ENCODE measurements at places on chromosomes 1 and 21.

- peak; percentile 56 for DNase-seq
Measured at GRCh38 chr1:158117854-158118704, 62.6 kb upstream of the CD1D start.

- DNase-seq = peak; percentile 58
Measured at GRCh38 chr1:161763522-161764098, 2.5 kb upstream of the ATF6 start.

GRCh38 chr1:20962576-20963258 lies 175.6 kb upstream of the HP1BP3 start:
- no peak for DNase-seq

GRCh38 chr1:240701412-240701811 lies 89.5 kb upstream of the GREM2 start:
- DNase-seq = no peak

GRCh38 chr1:29518183-29518835 lies 282.0 kb downstream of the PTPRU start:
- peak; percentile 3 for DNase-seq

DNA sequence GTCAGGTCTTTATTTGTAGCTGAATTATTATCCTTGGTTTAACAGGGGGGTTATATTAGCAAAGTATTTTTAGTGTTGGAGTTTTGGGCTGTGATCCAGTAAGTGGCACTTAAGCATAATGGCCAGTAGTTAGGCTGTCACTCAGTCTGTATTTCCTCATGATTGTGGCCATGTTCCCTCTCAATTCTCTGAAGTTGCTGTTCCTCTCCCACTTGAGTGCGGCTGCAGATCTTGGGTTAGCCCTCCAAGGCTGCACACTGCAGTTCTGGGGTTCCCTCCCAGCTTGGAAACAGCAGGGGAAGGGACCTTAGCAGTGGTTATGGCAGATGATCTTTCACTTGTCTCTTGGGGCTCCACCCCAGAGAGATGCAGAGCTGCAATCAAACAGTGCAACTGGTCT lies 23.2 kb upstream of the DENND1B start:
- DNase-seq = no peak

DNA sequence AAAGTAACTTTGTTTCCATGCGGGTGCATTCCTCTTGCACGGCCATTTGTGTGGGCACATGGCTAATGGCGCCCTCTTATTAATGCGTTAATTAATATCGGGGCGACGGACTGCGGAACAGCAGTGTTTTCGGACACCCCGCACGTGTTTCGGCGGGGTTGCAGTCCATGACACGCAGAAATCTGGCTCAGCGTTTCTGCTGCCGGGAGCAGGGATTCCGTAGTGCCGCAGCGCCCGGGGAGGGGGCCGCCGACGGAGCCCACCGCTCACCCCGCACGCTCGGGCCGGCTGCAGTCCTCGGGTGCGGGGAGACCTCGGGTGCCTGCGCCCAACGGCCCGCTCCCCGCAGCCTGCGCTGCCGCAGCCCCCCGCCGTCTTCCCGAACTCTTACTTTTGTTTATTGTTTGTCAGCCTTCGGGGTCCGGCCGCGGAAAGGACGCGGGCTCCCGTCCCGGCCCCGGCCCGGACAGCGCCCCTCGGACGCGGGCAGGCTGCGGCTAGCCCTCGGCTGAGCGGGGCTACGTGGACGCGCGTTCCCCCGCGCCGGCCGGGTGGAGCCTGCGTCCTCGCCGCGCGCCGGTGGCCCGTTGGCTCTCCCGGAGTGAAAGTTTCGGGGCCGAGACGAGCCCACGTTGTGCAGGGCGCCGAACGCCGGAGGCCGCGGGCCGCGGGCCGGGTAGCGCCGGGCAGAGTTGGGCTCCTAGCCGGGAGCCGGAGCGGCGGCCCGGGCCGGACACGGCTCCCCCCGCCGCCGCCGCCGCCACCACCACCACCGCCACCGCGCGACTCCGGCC lies 849 bp downstream of the NFIA start:
- DNase-seq = peak; percentile 25

DNA sequence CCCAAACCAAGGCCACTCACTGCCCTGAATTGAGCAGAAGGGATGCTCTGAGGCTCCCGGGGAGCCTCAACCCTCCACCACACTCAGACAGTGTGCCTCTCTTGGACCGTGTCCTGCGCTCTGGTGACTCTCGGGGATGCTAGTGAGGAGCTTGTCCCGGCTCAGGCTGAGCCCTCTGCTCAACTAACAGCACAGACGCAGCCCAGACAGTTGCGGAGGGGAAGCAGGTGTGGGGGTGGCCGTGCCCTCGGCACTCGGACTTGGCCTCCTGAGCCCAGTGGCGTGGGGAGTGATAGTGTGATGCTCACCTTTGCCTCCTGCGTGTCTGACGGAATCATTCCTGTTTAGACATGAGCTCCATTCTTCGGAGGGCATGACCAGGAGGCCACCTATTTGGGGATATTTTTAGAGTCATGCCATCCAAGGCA lies 15.4 kb upstream of the SLC19A1 start:
- DNase-seq = no peak

- no peak for DNase-seq
Measured at GRCh38 chr1:33606272-33606671, 133.8 kb downstream of the ZSCAN20 start.

DNA sequence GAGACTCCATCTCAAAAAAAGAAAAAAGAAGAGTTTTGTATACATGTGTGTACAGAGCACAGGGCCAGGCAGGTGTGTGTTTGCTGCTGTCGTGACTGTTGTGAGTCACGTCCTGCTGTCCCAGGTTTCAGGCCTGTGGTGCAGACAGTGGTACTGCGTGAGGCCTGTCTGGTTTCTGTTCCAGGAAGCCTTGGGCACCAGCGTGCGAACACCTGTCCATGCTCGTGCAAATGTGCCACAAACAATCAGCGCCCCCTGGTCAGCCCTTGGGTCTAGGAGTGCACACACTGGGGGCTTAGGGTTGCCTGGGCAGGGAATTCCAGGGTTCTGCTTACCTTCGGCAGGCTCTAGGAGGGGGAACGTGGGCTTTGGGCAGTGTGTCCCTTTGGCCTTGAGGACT lies 16.9 kb downstream of the GPR157 start:
- DNase-seq = peak; percentile 53

DNA sequence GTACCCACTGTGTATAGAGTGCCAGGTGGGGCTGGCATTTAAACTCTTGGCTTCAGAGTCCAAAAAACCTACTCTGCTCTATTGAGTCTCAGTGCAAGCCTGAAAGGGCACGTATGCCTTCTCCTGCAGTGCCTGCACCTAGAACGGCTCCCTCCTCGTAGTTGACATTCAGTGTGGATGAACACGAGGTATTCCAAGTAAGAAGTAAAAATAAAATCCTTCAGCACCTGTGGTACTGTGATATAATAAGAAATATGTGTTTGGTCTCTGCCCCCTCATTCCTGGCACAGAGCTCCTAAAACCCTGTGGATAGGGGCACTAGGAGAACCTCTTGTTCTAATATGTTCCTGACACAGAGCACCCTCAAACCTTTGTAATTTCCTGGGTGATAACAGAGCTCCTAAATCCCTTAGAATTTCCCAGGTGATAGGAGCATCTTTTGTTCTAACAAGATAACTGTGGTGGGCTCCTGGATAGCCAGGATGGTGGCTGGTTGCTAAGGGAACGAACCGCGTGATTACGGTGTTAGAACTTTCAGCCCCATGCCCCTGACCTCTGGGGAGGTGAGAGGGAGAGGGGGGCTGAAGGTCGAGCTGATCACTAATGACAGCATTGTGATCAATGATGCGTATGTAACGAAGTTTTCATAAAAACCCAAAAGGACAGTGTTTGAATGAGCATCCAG lies 16.8 kb downstream of the UCK2 start:
- no peak for DNase-seq

DNA sequence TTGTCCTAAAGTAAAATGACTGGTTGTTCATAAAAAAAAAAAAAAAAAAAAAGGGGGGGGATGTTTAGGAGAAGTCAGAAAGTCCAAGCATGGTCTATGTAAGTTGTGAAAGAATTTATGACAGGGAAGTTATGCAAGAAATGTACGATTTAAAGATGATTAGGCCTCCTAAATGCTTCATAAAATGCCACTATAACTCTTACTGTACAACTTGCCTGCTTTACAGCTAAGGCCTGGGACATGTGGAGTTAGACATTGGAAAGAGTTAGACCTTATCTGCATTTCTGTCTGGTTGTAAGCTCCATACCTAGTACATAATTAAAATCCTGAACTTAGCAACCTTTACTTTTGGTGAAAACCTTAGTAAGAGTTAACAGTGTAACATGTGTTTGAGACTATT lies 150.0 kb downstream of the TPR start:
- DNase-seq = no peak

GRCh38 chr1:228977307-228977706 lies 242.0 kb downstream of the RHOU start:
- DNase-seq = no peak

DNA sequence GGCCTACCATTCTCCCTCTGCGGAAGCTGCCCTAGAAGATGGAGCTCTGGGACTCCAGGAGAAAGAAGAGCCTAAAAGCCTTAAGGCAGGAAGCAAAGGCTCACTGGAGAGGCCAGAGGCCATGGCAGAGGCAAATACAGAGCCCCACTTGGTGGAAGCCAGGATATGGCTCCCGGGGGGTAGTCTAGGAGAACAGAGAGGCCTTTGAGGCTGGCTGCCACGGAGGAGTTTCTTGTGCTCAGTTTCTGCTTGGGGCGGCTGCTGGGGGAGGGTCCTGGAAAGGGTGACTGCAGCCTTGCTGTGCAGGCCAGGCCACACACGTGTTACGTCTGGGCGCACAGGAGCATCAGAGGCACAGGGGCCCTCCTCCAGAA lies 5.4 kb downstream of the CC2D1B start:
- DNase-seq = no peak

- DNase-seq = no peak
Measured at GRCh38 chr1:97356309-97356708, 564.5 kb downstream of the DPYD start.

DNA sequence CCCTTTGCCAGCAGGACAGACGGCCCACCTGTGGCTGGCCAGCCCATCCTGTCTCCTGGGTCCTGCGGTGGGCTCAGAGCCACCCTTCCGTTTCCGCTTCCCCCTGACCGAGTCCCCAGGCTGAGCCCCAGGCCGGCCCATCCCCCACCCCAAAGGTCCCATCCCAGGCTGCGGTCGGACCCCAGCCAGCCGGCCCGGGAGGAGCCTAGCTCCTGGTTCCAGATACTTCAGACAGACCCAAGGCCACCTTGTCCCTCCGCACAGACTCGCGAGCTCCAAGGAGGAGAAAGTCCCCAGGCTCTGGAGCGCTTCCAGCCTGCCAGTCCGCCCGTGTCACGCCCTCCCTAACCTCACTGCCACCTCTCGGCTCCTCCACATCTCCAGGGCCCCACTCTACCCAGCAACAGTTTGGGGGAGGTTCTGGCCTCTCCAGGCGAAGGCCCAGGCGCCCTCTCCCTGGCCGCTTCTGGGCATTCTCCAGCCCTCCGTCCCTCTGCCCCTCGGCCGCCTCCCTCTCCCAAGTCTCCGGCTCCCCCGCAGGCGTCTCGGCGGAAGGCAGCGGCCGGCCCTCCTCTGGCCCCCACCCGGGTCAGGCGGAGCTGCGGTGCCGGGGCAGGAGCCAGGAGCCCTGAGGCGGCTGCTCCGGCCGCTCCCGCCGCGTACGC lies 835 bp downstream of the LRRN2 start:
- DNase-seq = peak; percentile 28

- DNase-seq = no peak
Measured at GRCh38 chr1:119898530-119898929, 2.2 kb upstream of the ADAM30 start.

DNA sequence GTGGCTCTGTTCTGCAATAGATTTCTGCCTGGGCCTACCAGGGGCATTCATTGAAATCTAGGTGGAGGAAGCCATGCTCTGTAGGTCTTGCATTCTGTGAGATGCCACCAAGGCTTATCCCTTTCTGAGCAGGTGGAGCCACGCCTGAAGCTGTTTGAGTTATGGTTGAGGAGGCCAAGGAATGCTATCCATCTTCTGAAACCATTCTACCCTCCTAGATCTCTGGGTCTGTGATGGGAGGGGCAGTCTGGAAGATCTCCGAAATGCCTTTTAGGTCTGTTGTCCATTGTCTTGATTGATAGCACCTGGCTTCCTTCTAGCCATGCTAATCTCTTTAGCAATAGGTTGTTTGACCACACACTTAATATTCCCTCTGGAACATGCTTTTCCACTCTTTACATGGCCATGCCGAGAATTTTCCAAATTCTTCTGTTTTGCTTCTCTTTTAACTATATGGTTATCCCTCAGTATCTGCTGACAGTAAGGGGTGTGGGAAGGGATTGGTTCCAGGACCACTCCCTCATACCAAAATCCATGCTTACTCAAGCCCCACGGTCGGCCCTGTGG lies 45.2 kb downstream of the AK4 start:
- DNase-seq = no peak

GRCh38 chr1:46002551-46003150 lies 129.8 kb downstream of the PIK3R3 start:
- no peak for DNase-seq

GRCh38 chr1:227068883-227069282 lies 128.8 kb downstream of the COQ8A start:
- DNase-seq = no peak
